ENCODE measurements at places on chromosomes 6 and 20. TPM values are rescaled to one million over a fixed set of nuclear protein-coding genes. Genes with fewer than 3 reads are reported as not detected.

Gene TCF15
- 3.4 TPM for total RNA-seq

Gene BPIFA1
- total RNA-seq = not detected

Gene CD93
- total RNA-seq = 51.8 TPM

Gene TP53TG5
- not detected for total RNA-seq

Gene KIF13A
- total RNA-seq = 56.8 TPM

Gene TMEM217
- not detected for total RNA-seq

Gene CCNC
- 48.4 TPM for total RNA-seq

Gene MATN4
- 0.34 TPM for total RNA-seq

Gene NT5DC1
- 19.2 TPM for total RNA-seq

Gene GPR6
- total RNA-seq = not detected

Gene CRNKL1
- total RNA-seq = 20.2 TPM

Gene OR12D3
- not detected for total RNA-seq

Gene CCDC170
- 8.8 TPM for total RNA-seq

Gene SLC22A2
- total RNA-seq = not detected

Gene C6orf15
- total RNA-seq = not detected

Gene OR2B2
- not detected for total RNA-seq

Gene TMEM14B
- total RNA-seq = 67.7 TPM

Gene GNAS
- total RNA-seq = 882 TPM

Gene C20orf202
- not detected for total RNA-seq

Gene TCF21
- total RNA-seq = 0.17 TPM

Gene IL20RA
- 0.17 TPM for total RNA-seq

Gene GPX5
- total RNA-seq = not detected

Gene HTR1E
- total RNA-seq = not detected
